ENCODE measurements at places on chromosomes 7 and 10.

- DNase-seq, result no peak
Measured at GRCh38 chr10:19847321-19847720, 31.1 kb downstream of the PLXDC2 start.

- DNase-seq, result no peak
Measured at GRCh38 chr7:115410972-115411686, 489.2 kb downstream of the MDFIC start.

- DNase-seq, result no peak
Measured at GRCh38 chr7:47380325-47381133, 201.4 kb downstream of the TNS3 start.

DNA sequence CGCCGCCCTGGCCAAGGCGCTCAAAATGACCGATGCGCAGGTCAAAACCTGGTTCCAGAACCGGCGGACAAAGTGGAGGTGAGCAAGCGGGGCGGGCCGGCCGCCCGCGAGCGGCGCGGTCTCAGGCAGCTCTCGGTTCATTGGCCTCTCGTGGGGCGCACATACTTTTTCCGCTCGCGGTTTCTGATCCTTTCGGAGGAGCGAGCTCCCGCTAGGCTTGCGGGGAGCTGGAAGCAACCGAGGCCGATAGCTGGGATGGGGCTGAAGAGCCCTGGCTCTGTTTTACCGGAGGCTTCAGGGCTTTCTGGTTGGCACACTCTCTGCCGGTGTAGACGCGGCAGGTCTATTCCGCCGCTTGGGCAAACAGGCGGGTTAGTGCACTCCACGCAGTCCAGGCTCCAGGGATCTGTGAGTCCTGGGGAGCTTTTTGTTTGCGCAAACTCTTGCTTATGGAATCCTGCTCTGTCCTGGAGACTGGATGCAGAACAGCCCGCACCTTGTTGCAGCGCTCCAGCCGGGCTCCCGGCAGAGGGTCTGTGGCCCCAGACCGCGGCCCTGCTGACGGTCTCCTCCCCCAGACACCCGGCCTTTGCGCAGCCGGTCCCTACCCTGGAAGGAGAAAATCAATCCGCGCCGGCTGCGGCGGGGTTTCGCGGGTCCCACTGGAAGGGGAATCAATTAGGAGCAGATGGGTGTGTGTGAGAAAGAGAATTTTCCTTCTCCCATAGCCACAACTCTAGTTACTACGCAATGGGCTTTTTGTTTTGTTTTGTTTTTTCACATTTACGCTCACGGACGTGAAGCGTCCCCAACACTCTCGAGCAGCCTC lies 3.4 kb downstream of the TLX1 start:
- DNase-seq, result no peak

DNA sequence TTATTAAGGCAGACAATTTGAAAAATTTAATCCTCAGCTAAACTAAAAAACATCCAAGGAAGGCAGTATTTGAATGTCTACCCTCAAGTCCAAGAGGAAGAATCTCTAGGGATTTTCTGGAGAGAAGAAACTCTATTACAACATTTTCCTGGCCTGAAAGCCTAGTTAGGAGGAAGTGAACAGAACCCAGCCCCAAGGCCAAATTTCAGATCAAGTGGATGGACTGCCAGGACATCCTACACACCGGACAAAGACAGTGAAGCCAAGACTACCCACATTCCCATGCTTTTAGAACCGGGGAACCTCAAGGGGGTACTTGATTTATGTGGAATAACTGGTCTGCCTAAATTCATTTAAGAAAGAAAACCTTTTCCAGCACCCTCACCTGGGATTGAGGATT lies 108.9 kb upstream of the MEOX2 start:
- no peak for DNase-seq

DNA sequence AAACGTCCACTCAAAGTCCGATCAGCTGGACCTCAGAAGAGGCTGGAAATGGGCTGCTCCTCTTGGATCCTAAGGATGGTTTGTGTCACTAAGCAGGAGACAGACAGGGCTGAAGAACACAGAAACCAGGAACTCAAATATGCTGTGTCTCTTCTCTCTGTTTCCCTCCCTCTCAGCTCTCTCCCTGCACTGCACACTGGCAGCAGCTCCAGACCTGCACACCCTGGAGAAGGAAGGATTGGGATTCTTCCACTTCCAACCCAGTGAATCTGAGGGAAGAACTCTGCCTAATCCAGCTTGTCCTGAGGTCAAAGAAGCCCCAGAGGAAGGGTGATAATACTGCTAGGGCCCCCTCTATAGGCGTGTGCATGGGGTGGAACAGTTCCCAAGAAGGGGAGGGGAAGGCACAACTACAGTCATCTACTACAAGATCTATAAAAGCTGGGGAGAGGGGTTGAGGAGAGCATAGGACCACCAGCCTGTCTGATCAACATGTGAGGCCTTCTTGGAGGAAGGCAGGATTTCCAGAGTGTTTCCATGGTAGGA lies 22.7 kb upstream of the ZCCHC24 start:
- DNase-seq, result no peak

DNA sequence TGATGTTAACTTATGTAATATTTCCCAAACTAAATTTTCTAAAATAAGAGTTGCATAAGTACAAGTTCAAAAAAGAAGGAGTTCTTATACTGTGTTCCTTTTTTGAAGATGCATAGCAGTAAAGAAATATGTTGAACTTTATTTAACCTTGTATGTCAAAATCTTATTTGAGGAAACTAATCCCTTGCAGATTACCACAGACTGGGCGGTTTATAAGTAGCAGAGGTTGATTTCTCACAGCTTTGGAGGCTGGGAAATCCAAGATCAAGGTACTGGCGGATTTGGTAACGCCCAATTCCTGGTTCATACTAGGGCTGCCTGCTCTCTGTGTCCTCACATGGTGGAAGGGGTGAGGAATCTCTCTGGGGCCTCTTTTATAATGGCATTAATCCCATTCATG lies 68.5 kb downstream of the GNAT3 start:
- DNase-seq, result no peak

DNA sequence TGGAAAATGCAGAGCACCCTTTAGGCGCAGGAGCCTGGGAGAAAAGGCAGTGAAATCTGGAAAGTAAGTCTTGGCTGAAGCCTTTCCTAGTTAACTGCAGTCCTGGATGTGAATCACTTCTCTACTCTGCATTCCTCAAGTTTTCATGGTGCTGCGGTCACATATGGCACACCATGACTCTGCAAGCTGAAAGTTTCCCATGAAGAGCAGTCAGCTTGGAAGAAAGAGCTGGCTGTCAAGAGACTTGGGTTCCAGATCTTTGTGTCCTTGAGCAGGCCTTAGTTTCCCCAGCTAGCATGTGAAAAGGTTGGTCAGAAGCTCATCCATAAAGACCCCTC lies 548.3 kb downstream of the SORCS3 start:
- no peak for DNase-seq

GRCh38 chr10:58282615-58283014 lies 13.7 kb downstream of the CISD1 start:
- DNase-seq, result peak; percentile 38

- DNase-seq, result peak; percentile 61
Measured at GRCh38 chr10:22325272-22326144, 4.6 kb downstream of the BMI1 start.

GRCh38 chr10:122033224-122033926 lies 44.4 kb downstream of the TACC2 start:
- no peak for DNase-seq

DNA sequence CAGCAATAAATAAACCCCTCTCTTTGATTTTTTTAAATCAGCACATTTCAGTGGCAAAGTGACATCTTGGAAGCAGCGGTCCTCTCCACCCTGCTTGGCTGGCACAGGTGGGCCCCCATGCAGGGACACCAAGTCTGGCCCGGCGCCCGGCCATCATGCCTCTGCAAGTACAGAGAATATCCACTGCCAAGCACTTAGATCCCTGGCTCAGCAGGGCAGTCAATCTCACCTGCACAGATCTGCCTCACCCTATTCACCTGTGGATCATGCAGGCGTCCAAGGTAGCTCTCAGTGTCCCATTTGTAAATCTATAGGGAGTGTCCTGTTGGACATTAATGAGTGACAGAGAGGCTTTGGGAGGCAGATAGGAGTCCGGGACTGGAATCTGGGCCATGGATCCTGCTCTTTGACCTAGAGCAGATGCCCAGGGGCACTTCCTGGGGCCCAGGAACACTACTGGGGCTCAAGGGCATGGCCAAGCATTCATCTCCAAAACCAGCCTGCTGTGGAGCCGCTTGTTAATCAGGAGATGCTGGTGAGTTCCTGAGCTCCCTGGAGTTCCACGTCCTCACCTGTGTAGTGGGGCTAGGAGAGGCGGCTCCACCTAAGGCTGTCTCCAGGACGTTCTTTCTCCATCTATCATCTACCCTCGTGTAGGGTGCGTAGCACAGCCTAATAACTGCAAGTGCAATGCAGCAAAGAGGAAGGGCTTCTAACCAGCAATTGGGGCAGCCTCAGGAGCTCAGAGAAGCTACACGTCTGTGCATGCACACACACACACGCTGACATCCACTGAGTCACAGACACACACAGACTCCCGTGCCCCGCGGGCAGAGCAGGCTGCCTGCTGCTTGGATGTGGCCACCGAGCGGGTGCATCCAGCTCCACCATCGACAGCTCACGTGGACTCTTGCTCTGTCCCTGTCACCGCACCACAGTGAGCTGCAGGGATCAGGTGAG lies 123.6 kb downstream of the OAT start:
- DNase-seq, result no peak

GRCh38 chr7:136057509-136057908 lies 80.3 kb upstream of the MTPN start:
- DNase-seq, result no peak

DNA sequence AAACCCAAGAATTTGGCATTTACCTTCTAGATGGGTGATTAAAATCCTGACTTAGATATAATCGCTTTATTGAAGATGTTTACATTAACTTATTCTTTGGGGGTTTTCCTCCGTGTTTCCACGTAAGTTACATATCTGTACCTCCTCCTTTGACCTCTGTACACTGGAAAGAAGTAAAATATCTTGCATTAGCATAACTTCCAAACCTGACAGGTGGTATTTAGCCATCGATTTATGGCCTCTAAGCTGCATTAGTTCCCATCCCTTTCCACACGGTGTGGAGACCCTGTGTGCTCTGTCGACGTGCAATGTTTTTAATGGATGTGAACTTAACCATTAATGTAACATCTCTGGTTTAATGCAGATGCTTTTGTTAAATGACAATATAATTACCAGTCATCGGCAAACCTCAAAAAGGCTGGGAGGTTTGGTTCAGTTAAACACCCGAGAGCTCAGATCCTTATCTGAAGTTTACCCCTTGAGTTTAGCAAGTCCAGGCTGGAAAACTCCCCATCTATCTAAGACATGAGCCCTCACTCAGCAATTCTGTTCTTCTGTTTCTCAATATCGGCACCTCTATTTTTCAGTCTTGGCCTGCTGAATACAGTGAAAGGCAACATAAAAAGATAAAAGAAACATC lies 295.2 kb downstream of the GATA3 start:
- no peak for DNase-seq

DNA sequence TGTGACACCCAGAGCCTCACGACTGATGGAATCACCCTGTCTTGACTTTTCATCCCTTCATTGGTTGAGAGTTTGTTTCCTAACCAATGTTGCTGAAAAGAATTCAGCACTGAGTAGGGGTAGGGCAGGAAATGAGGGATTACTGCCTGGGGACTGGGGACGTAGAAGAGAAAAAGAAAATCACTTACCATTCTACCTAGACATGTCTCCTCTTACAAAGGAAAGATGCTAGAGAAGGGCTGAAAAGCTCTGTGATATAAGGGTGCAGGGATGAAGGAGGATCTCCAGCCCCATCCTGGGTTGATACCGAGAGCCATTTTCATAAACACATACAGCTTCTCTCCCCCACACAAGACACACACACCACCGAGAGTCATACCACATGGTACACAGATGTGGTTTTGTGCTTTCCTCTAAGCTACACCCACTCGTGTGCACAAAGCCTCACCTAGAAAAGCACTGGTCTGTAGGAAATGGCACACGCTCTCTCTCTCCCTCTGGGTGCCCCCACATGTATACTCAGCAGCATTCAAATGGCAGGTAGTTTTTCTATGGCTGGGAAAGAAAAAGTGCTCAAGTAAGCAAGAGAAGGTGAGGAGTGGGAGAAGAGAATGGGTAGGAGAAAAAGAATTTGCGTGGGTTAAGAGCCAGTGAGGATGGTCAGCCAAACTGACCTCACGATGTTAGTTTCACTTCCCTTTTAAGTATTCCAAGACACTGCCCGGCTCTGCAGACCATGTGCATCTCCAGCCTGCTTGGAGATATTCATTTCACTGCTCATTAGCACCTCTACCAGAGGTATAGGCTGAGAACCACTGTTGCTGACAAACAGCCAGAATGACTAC lies 85.8 kb downstream of the CALD1 start:
- DNase-seq, result peak; percentile 35

DNA sequence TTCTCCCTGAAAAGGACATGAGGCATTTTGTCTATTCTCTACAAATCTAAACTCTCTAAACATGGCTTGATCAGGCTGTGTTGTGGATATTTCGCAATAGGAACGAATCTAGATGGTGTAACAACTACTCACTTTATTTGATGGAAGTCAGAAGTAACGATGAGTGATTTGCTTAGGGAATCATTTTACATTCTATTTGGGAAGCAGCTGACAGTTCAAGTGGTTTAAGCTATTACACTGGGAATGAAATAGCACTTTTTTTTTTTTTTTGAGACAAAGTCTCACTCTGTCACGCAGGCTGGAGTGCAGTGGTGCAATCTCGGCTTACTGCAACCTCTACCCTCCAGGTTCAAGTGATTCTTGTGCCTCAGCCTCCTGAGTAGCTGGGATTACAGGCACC lies 44.1 kb downstream of the NPY start:
- DNase-seq, result no peak

- no peak for DNase-seq
Measured at GRCh38 chr7:132075515-132075914, 500.8 kb downstream of the PLXNA4 start.

DNA sequence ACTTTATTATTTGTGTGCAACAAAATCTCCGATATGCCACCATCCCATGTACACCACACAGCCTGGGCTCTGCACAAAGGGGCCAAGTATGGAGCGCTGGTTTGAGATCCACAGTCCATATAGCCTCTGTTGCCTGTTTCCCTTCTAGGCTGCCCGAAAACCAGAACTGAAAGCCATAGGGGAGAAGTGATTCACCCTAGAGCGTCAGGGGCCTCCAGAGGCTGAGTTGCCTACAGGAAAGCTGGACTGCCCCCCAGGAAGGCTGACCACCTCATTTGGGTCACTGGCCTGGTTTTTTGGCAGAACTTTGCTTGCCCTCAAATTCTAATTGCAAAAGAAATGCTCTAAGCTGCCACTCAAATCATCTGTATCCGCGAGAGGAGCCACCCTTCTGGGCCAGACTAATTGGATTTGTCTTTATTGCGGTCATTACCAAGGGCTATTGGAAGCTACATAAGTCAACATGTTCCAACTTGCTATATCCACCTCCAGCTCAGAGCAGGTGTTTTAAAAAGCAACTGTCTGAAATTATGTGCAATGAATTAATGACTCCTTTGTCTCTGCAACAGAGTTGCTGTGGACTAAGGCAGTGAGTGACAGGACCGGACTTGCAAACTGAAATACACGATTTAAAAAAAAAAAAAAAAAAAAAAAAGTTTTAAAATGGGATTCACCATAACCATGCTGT lies 28.3 kb upstream of the FRMD4A start:
- no peak for DNase-seq

GRCh38 chr7:100065452-100066186 lies 15.9 kb downstream of the ZNF3 start:
- no peak for DNase-seq

GRCh38 chr10:80729896-80730295 lies 192.2 kb downstream of the SH2D4B start:
- DNase-seq, result no peak

Data from Ammon's horn (tissue), 1 donor.